ENCODE measurements at places on chromosomes 4 and X.

DNA sequence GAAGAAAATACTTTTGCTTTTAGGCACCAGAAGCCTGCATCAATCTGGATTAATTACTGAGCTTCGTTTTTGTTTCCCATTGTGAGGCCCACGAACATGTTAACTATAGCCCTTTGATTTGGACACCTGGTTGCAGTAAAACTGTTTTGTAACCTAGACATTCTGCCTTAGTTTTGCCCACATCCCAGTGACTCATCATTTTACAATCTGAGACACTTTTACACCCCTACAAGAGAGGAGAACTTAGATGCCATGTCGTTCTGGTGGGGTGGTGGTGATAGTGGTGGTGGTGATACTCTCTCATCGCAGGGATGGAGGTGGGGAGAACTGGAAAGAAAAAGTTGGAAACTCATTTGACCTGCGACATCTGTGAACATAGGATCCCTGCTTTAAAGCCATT lies 1257.2 kb downstream of the ADGRL3 start:
- DNase-seq: no peak

- no peak for DNase-seq
Measured at GRCh38 chr4:55125087-55125721, at the start of gene KDR. Gene KDR (minus strand): TSS chr4:55125595. CDS start chr4:55125293, 302 bp downstream.

GRCh38 chr4:151087467-151087866 lies 12.0 kb upstream of the RPS3A start:
- DNase-seq: no peak

DNA sequence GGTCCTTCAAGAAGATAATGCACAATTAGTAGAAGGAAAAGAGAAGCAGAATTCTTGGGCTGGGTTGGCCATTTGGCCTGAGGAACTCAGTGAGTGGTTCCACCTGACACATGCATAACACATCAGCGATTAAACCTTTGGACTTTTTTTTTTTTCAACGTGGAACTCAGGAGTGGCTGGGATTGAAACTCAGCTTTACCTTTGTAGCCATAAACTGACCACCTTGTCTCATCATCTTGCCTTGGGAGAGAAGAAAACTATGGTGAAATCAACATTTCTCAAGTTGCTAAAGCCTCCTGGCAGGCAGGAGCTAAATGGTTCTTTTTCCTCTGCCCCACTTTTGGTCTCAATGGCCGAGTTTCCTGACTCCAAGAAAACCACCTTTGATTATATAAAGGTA lies 16.3 kb downstream of the PTTG2 start:
- no peak for DNase-seq

DNA sequence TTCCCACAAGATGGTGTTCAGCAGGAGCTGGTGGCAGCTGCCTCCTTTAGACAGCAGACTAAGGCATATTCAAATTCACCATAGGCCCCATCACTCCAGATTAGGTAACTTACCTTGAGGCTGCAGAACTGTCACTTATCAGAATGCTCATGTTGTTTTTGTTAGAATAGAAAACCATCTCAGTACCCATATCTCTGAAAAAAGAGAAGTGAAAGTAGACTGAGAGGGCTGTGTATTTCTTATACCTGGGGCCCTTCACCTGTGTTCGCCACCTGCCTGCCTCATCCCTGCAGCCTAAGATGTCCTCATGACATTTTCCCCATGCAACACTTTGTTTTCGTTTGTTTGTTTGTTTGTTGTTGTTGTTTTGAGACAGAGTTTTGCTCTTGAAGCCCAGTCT lies 32.9 kb upstream of the SPRY1 start:
- DNase-seq: no peak

DNA sequence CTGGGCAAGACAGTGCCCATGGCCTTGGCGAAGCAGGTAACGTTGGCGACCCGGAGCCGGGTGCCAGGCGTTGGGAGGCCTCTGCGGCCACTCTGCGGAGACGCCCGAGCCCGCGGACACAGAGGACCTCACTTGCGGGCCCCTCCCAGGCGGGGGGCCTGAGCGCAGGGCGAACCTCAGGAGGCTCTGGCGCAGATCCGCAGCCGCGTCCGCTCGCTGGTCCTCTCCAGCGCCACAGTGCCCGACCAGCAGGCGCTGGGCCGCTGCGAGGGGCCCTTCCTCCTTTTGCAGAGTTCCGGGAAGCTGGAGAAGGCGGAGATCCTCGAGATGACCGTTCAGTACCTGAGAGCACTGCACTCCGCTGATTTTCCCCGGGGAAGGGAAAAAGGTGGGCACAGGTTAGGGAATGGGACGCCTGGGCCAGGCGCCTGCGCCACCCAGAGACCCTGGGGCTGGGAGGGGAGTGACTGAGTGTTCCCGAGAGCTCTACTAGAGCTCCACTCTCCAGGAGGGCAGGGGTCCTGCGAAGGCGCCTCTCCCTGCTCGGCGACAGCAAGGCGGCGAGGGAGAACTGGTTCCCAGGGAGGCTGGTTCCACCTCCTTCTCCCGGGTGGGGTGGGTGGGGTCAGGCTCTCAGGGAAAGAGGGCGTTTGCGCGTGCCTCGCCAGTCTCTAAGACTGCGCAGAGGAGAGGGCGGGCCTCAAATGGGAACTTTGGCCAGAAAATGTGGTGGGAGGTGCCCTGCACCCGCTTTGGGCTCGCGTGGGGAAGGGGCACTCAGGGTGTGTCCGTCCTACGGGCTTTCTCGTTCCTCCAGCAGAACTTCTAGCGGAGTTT lies 1.4 kb downstream of the HELT start:
- no peak for DNase-seq

GRCh38 chrX:75181721-75182120 lies 25.6 kb upstream of the ABCB7 start:
- DNase-seq: no peak
